ENCODE measurements at places on chromosomes 2 and 18. TPM values are rescaled to one million over a fixed set of nuclear protein-coding genes. Genes with fewer than 3 reads are reported as not detected.

GRCh38 chr2:33240178-33240577 is 236.3 kb upstream of the RASGRP3 start:
- DNase-seq = no peak

- no peak for DNase-seq
Measured at GRCh38 chr18:57122936-57123510, 23.9 kb upstream of the BOD1L2 start.

DNA sequence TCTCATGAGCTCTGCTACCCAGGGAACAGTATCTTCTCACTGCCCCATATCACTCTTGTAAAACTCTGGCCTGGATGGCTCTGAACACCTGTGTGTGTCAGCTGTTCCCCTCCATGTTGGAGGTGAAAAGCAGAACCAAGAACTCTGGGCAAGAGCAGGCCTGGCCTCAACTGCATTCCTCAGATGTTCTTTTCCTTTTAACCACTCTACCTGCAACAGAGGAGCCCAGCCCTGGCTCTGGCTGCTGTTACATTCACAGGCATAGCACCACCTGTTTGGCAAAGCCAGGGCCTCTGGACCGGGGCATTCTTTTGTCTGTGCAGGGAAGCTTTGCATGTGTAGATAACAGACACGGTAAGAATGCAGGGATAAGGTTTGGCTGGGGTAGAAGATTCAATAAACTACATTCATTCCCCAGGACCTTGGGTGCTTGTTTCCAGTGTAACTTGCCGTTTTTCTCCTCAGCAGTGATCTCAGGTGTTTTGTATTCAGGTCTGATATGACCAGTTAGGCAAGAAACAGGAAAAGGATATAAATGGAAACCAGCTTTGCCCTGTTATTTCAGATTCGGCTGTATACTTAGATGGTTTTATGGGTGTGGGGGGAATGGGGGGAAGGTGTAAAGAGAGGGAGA is 95.1 kb downstream of the SPTBN1 start:
- no peak for DNase-seq

DNA sequence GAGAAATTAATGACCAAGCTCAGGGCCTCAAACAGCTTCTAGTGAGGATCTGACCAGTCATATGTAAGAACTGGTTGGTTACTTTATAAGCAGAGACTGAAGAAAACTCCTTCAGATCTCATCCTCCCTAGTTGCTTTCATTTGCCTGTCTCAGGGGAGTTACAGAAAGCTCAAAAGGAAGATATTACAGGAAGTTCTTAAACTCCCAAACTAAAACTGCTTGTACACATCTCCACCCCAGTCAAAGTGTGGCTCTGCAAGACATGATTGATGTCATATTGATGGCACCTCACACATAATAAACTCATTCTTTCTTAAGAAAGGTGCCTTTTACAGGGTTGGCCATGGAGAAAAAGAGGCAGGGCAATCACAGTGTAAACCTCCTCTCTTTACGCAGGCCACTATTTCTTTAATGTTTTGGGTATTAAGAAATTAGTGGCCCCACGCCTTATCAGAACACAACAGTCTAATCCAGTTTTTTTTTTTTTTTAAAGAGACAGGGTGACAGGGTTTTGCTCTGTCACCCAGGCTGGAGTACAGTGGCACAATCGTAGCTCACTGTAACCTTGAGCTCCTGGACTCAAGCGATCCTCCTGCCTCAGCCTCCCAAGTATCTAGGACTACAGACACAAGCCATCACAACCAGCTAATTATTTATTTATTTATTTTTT is 62.6 kb upstream of the STK17B start:
- DNase-seq = no peak

DNA sequence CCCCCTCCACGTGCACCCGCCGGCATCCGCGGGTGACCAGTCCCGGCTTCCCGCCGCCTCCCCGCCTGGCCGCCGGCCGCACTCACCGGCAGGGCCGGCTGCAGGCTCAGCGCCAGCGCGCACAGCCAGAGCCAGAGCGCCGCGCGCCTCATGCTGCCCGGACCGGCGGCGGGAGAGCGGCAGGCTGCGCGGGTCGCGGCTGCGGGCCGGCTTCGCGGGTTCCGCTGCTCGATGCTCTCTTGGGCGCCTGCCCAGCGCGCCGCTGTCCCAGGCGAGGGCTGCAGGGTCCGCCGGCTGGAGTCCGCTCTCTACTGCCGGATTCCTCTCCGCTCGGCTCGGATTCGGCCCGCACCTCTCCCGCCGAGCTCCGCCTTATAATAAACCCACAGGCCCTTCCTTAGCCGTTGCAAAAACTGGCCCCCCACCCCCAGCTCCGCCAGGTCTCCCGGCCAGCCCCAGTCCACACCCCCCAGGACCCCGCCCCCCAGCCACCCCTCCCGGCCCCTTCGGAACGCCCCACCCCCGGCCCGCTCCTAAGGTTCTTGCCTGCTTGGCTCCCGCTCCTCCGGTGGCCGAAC is at the start of gene SDC1:
TSS of gene SDC1 (minus strand) at position 415 of the 578 bp plus-strand sequence. CDS start at position 152, 263 bp downstream.
- DNase-seq = peak; percentile 58

- no peak for DNase-seq
Measured at GRCh38 chr2:238665919-238666318, 182.0 kb upstream of the TWIST2 start.

GRCh38 chr2:109335631-109336176 is 206.7 kb downstream of the SH3RF3 start:
- DNase-seq = peak; percentile 73

DNA sequence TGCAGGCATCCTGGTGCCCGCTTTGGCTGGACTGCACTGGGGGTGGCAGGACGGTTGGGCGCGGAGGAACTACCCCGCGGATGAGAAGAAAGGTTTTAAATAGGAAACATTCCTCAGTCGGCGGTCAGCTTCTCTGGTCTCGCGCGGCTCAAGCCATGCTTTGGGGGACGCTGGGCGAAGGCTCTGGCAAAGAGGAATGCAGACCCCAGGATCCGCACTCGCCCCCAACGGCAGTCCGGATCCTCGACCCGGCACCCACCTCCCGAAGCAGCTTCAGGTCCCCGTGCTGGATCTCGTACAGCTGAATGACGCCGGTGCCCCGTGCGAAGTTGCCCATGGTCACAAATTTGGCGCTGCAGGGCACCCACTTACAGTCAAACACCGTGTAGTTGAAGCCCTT is 686 bp upstream of the PNO1 start:
- no peak for DNase-seq

DNA sequence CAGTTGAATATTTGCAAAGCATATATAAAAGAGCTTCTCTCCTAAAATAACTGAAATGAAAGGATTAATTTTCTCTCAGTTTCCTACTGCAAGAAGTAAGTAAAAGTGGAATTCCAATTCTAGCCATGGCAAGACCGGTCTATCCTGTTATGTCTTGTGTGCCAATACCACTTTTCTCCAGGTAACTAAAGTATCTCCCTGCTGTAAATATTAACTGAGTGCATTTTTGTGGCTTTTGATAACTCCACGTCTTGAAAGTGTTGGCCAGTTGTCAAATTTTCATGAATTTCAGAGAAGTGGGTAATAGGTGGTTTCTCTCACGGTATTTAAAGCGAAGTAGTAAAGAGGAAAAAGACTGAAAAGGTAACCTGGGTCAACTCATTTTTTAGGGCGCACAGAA is 225.9 kb downstream of the NEDD4L start:
- DNase-seq = no peak

Gene DQX1
- total RNA-seq = 1.1 TPM

Gene CD207
- total RNA-seq = not detected

Gene COL5A2
- total RNA-seq = 51.1 TPM
